ENCODE measurements at places on chromosomes 3 and 15. TPM values are rescaled to one million over a fixed set of nuclear protein-coding genes. Genes with fewer than 3 reads are reported as not detected.

The AMIGO3 gene
- total RNA-seq: 0.44 TPM

The DYNC1LI1 gene
- 36.6 TPM for total RNA-seq

GRCh38 chr3:78178740-78179363 is 1139.0 kb downstream of the ROBO2 start:
- H3K36me3 ChIP-seq: no peaks in the 10 kb centered on the region
- H3K4me1 ChIP-seq: no peaks in the 10 kb centered on the region
- H3K27ac ChIP-seq: no peak overlapping the region
- no peaks in the 10 kb centered on the region for H3K27me3 ChIP-seq
- no peak overlapping the region for H3K4me3 ChIP-seq
- no peak for DNase-seq

DNA sequence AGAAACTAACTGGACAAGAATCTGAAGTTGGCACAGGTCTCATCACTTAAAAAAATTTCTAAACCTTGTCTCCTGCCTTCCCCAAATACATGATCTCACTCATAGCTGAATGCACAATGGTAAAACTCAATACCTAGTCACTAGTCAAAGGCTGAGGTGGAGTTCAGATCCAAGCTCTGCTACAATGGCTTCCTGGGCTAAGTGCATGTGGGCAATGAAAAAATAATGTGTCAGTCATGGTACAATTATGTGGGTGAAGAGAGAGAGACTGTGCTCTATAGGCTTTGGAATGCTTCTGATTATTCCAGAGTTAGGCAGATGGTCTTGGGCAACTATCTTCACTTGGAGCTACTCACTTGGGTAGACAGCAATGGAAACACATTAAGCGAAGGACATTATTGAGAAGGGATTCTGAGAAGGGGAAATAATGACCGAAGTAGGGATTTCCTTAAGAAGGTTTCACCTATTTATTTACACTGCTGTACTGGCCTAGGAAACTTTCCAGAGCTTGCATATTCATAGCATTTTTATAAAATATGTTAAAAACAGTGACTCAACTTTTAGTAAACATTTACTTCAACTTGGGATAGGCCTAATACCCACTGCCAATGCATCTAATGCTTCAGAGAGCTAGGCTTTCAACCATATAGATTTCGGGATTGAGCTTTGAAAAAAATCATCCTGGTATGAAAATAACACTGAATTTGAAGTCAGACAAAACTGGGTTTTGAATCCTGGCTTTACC is 58.7 kb upstream of the PLXND1 start:
- peak overlapping the region; percentile 73 for H3K27ac ChIP-seq
- H3K4me3 ChIP-seq: no peak overlapping the region
- no peaks in the 10 kb centered on the region for H3K27me3 ChIP-seq
- no peaks in the 10 kb centered on the region for H3K4me1 ChIP-seq
- peaks cover under 1% of the 10 kb centered on the region for H3K36me3 ChIP-seq

GRCh38 chr15:93235269-93235668 is 146.3 kb upstream of the RGMA start:
- no peak overlapping the region for H3K27ac ChIP-seq
- no peak overlapping the region for H3K4me3 ChIP-seq
- DNase-seq: no peak
- no peaks in the 10 kb centered on the region for H3K36me3 ChIP-seq
- H3K4me1 ChIP-seq: no peaks in the 10 kb centered on the region

- no peak for DNase-seq
- H3K27me3 ChIP-seq: no peaks in the 10 kb centered on the region
- no peak overlapping the region for H3K27ac ChIP-seq
- H3K4me1 ChIP-seq: peaks cover 88% of the 10 kb centered on the region
Measured at GRCh38 chr3:9404680-9405079, 7.3 kb downstream of the SETD5 start.

- H3K27ac ChIP-seq: peak overlapping the region; percentile 28
- peak overlapping the region; percentile 40 for H3K4me3 ChIP-seq
- H3K36me3 ChIP-seq: no peaks in the 10 kb centered on the region
- H3K4me1 ChIP-seq: no peaks in the 10 kb centered on the region
Measured at GRCh38 chr3:56799251-56799882, 2.4 kb downstream of the ARHGEF3 start.

GRCh38 chr3:120092474-120092873 is 1.8 kb downstream of the GSK3B start:
- peak overlapping the region; percentile 100 for H3K27ac ChIP-seq
- H3K4me3 ChIP-seq: peak overlapping the region; percentile 86
- no peaks in the 10 kb centered on the region for H3K36me3 ChIP-seq
- no peaks in the 10 kb centered on the region for H3K27me3 ChIP-seq

DNA sequence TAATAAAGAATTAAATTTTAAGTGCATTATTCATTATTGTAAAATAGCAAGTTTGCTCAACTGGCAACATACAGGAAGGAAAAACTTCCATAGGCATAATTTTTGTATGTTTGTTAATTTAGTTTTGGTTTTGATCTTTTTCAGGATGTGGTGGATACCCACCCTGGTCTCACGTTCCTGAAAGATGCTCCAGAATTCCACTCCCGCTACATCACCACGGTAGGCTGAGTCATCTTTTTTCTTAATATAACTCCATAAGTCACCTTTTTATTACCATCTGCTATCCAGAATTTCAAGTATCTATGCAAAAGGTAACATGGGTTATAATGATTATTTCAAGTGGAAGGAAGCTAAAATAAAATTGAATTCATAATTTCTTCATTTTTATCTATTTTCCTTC is 104.8 kb downstream of the PPP2R3A start:
- peak overlapping the region; percentile 60 for H3K27ac ChIP-seq
- no peaks in the 10 kb centered on the region for H3K27me3 ChIP-seq
- H3K36me3 ChIP-seq: peaks cover 11% of the 10 kb centered on the region
- DNase-seq: no peak
- no peaks in the 10 kb centered on the region for H3K4me1 ChIP-seq

GRCh38 chr3:70849911-70850699 is 537.7 kb upstream of the MDFIC2 start:
- no peak overlapping the region for H3K27ac ChIP-seq
- no peaks in the 10 kb centered on the region for H3K4me1 ChIP-seq
- no peaks in the 10 kb centered on the region for H3K27me3 ChIP-seq
- no peaks in the 10 kb centered on the region for H3K36me3 ChIP-seq
- H3K4me3 ChIP-seq: no peak overlapping the region
- no peak for DNase-seq

- no peak overlapping the region for H3K4me3 ChIP-seq
- H3K36me3 ChIP-seq: peaks cover under 1% of the 10 kb centered on the region
- H3K27ac ChIP-seq: no peak overlapping the region
Measured at GRCh38 chr15:41804916-41805666, 22.8 kb upstream of the JMJD7 start.

All from right atrium auricular region (tissue), 2 donors.